Keratinocyte (primary cell): ENCODE measurements at places on chromosomes 12 and 14. TPM values are rescaled to one million over a fixed set of nuclear protein-coding genes. Genes with fewer than 3 reads are reported as not detected.

Gene CFAP251
- 69.9 to 74.2 TPM (median 70.7 TPM) in 3 replicates for polyA plus RNA-seq

Gene CPNE8
- polyA plus RNA-seq, result 13.9 to 25.7 TPM (median 16.1 TPM) in 3 replicates

- peak; percentile 23 for DNase-seq
These were observed 24.3 kb downstream of the MVK start for GRCh38 chr12:109597795-109598427.

DNA sequence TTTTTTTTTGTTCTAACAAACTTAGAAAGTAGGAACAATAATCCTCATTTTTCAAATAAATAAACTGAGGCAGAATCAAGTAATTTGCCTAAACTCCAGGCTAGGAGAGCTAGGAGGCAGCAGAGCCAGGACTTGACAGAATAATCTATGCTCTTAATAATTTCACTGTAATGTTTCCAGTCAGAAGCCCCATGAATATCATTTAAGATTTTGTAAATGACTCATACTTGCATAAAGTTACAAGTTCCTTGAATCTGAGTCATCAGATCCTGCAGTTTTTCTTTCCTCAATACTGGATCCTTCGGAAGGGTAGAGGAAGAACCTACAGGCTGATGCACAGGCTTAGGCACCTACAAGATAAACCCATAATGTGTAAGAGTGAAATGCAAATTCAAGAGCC, 29.0 kb downstream of the CAPRIN2 start:
- peak; percentile 38 for DNase-seq

Gene GSKIP
- polyA plus RNA-seq, result 37.3 to 51.1 TPM (median 42.3 TPM) in 3 replicates

DNA sequence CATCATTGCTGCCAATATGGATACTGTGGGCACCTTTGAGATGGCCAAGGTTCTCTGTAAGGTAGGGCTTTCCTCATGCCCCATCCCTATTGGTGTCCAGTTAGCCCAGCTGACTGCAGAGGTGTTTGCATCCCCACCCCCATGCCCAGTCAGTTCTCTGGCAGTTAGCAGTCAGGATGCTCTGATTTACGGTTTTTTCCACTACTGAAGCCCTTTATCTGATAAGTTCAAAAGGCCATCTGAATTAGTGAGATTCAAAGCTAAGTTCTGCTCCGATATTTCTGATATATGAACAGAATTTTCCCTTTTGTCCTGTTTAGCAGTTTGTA, 773 bp downstream of the GMPR2 start:
- DNase-seq, result no peak

- DNase-seq, result peak; percentile 66
These were observed 104.2 kb upstream of the MAP1LC3B2 start for GRCh38 chr12:116454950-116455447.
